H1 (cell line): ENCODE measurements at places on chromosomes 2 and 18. TPM values are rescaled to one million over a fixed set of nuclear protein-coding genes. Genes with fewer than 3 reads are reported as not detected.

DNA sequence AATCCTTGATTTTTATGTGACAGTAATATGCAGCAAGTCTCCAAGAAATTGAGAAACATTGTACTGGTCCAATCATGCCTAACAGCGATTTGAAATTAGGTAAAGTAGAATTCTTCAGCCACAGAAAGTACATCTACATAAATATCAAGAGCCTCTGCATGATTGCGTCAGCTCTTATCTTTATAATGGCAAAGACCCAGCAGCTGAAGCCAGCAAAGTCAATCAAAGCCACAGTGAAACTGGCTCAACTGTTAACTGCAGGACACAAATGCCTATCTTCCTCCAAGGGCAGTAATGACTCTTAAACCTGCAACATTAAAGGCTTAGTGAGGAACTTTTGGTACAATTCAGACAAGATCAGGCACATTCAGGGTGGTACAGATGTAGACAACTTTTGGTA lies 102.5 kb downstream of the BARD1 start:
- DNase-seq: no peak

GRCh38 chr2:128867936-128868636 lies 549.4 kb upstream of the HS6ST1 start:
- DNase-seq: no peak

- DNase-seq: no peak
Measured at GRCh38 chr2:69576880-69577279, 66.7 kb downstream of the AAK1 start.

DNA sequence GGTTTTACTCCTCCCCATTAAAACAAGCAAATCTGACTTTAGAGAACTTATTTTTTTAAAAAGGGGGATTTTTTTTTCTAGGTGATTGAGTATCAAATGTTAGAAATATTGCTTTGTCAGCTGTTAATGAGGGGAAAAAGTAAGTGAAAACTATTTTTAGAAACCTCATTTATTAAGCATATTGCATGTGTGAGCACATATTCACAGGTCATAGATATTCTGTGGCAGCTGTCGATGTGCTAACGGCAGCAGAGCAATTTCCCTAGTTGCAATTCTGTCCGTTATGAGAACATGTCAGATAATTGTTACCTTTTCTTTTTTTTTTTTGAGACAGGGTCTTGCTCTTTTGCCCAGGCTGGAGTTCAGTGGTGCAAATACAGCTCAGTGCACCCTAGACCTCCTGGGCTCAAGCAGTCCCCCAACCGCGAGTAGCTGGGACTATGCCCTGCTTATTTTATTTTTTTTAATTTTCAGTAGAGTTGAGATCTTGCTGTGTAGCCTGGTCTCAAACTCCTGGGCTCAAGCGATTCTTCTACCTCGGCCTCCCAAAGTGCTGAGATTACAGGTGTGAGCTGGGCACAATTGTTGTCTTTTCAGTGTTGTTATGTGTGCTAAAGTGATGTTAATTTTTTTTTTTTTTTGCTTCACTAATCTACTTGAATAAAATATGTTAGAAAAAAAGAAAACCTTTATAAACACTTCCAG lies 69.8 kb downstream of the MTA3 start:
- no peak for DNase-seq

The CAVIN2 gene
- not detected in 2 replicates for total RNA-seq
